ENCODE measurements at places on chromosomes 7 and 10.

- peak; percentile 6 for DNase-seq
These were observed 150.8 kb downstream of the HERPUD2 start for GRCh38 chr7:35544028-35544742.

DNA sequence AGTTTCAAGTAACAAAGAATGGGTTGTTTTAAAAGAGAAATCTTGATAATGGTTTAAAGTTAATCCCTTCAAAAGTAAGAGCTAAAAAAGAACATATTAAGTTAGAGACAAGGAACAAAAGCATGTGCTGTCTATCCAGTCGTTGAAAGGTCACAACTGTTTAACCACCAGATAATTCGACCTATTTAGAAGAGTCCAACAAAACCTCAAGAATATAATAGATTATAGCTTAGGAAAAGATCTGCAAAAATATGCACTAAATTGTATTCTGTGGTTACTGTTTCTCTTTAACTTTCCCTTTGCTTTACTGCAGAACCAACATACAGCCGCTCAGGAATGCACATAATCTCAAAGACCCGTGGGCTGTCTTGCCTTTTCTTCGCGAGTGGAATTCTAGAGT lies 74.9 kb downstream of the PCGF5 start:
- no peak for DNase-seq

GRCh38 chr7:116208919-116209318 lies 1.4 kb upstream of the TES start:
- DNase-seq, result no peak

DNA sequence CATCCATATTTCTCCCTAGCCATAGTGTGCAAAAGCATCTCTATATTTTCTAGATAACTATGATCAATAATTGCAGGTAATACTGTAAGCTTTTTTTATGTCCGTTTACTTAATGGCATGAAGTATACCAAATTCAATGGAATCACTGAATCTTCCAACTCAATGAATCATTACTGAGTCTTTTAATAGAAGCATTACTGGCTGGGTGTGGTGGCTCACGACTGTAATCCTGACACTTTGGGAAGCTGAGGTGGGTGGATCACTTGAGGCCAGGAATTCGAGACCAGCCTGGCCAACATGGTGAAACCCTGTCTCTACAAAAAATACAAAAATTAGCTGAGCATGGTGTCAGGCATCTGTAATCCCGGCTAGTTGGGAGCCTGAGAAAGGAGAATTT lies 372.5 kb downstream of the BMPER start:
- no peak for DNase-seq

GRCh38 chr7:95534796-95535195 lies 49.1 kb downstream of the ASB4 start:
- DNase-seq, result no peak

All from mesothelial cell of epicardium (in vitro differentiated cells).